ENCODE measurements at places on chromosomes 4 and X. TPM values are rescaled to one million over a fixed set of nuclear protein-coding genes. Genes with fewer than 3 reads are reported as not detected.

GRCh38 chr4:112073181-112073580 is 72.1 kb upstream of the FAM241A start:
- H3K27ac ChIP-seq: no peak overlapping the region
- no peaks in the 10 kb centered on the region for H3K27me3 ChIP-seq
- no peaks in the 10 kb centered on the region for H3K4me1 ChIP-seq
- no peak for DNase-seq

DNA sequence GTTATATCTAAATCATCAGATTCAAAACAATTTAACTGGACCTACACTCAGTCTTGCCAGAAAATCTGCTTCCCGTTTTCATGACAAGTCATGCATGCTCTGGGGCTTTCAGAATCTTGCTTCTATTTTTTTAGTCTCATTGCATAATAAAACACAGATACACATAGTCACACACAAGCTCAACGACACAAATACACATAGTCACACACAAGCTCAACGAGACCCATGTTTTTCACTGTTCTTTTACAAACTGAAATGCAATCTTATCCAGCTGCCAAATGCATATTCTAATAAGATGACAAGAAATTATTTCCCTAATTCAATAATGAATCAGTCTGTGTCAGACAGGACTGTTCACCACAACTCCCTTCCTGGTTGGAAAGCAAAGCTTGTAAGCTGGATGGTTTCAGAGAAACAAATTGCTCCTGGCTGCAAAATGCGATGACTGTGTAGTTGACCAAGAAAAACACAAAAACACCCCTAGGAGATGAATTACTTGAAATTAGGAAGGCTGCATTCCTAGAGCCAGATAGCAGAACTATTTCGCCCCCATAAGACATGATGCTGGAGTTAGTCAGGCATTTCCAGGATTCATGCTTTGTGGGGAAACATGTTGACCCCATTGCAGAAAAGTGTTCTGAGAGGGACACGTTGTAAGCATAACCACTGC is 208.7 kb downstream of the CHIC2 start:
- no peak overlapping the region for H3K27ac ChIP-seq
- no peaks in the 10 kb centered on the region for H3K27me3 ChIP-seq
- no peak for DNase-seq
- H3K4me3 ChIP-seq: no peak overlapping the region
- H3K36me3 ChIP-seq: no peaks in the 10 kb centered on the region
- peaks cover 3% of the 10 kb centered on the region for H3K4me1 ChIP-seq

Gene BMPR1B
- total RNA-seq: 0.72 TPM

GRCh38 chr4:2587213-2587823 is 50.9 kb downstream of the FAM193A start:
- no peak overlapping the region for H3K4me3 ChIP-seq
- no peaks in the 10 kb centered on the region for H3K4me1 ChIP-seq
- no peaks in the 10 kb centered on the region for H3K27me3 ChIP-seq
- DNase-seq: no peak
- H3K27ac ChIP-seq: no peak overlapping the region
- no peaks in the 10 kb centered on the region for H3K36me3 ChIP-seq

Gene CBR4
- total RNA-seq: 32.4 TPM

Gene TCP11X2
- total RNA-seq: not detected

DNA sequence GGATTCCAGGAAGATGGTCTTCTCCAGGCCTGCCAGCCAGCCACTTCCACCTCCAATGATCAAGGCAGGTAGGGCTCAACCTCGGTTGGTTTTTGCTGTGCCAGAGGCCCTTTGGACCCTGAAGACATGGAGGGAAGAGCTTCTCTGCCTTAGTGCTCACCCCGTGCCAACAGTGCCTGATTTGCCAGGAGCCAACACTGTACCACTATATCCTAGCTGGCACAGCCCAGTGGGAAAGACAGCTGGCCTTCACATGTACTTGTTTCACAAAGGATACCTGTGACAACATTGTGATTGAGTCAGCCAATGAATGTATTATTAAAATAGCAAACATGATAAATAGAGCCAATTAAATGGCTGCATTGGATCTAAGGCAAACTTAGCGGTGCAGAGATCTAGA is 51.9 kb upstream of the PRPS1 start:
- no peaks in the 10 kb centered on the region for H3K27me3 ChIP-seq
- no peak overlapping the region for H3K27ac ChIP-seq
- no peak overlapping the region for H3K4me3 ChIP-seq
- peaks cover 10% of the 10 kb centered on the region for H3K36me3 ChIP-seq

Gene S100P
- not detected for total RNA-seq

DNA sequence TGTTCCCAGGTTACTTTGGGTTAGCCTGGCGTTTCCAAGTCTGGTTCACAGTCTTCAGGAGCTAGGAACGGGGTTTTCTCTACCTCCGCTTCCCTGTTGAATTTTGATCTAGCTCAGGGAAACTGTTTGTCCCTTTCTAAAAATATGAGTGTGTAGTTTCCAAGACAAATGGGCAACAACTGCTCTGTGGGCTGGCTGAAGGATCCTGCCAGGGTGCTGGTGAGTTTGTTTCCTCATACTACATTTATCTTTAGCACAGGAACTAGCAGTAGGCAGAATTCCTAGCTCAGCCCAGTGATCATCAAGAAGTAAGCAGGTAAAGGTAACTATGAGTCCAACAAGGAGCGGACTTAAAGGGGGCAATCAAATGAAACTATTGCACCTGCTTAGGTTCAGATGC is 13.3 kb upstream of the FAM47E start:
- H3K27ac ChIP-seq: no peak overlapping the region
- no peak overlapping the region for H3K4me3 ChIP-seq
- peaks cover 6% of the 10 kb centered on the region for H3K4me1 ChIP-seq
- H3K27me3 ChIP-seq: no peaks in the 10 kb centered on the region
- DNase-seq: no peak

DNA sequence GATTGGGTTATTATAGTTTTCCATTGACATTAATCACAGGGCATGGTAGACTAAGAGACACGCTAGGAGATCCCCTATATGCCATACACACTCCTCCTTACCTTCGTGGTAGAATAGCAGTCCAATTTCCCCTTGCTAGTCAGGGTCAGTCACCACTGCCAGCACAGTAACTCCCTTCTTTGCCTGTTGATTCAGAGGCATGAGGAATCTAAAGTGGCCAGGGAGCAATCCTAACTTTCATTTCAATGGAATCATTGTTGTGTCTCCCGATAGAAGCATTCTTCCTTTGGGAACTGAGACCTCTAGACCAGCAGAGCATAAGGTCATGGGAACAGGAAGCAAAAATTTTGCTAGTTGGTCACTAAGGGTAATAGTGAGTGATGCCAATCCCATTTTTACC is 51.1 kb downstream of the COL25A1 start:
- H3K36me3 ChIP-seq: no peaks in the 10 kb centered on the region
- DNase-seq: no peak
- H3K27ac ChIP-seq: no peak overlapping the region
- no peaks in the 10 kb centered on the region for H3K27me3 ChIP-seq
- H3K4me3 ChIP-seq: no peak overlapping the region

Gene CRLF2
- not detected for total RNA-seq

GRCh38 chr4:52157641-52158316 is 106.7 kb downstream of the SPATA18 start:
- H3K27me3 ChIP-seq: no peaks in the 10 kb centered on the region
- H3K4me3 ChIP-seq: no peak overlapping the region
- no peak for DNase-seq
- H3K27ac ChIP-seq: no peak overlapping the region

- no peak for DNase-seq
- no peaks in the 10 kb centered on the region for H3K27me3 ChIP-seq
- H3K4me1 ChIP-seq: no peaks in the 10 kb centered on the region
- no peak overlapping the region for H3K4me3 ChIP-seq
- peaks cover 47% of the 10 kb centered on the region for H3K36me3 ChIP-seq
- H3K27ac ChIP-seq: no peak overlapping the region
Observed at GRCh38 chr4:173635395-173635794, 105.4 kb upstream of the HAND2 start.

Gene MAP7D2
- total RNA-seq: 2.4 TPM

- peaks cover 2% of the 10 kb centered on the region for H3K36me3 ChIP-seq
- H3K4me3 ChIP-seq: no peak overlapping the region
- H3K4me1 ChIP-seq: peaks cover 4% of the 10 kb centered on the region
- no peak for DNase-seq
- H3K27ac ChIP-seq: no peak overlapping the region
- no peaks in the 10 kb centered on the region for H3K27me3 ChIP-seq
Observed at GRCh38 chr4:17721496-17722355, 59.7 kb downstream of the FAM184B start.

- no peaks in the 10 kb centered on the region for H3K36me3 ChIP-seq
- no peak overlapping the region for H3K4me3 ChIP-seq
- DNase-seq: no peak
- H3K27ac ChIP-seq: no peak overlapping the region
- no peaks in the 10 kb centered on the region for H3K27me3 ChIP-seq
- H3K4me1 ChIP-seq: peaks cover 2% of the 10 kb centered on the region
Observed at GRCh38 chr4:179817317-179817716, 2375.1 kb upstream of the AGA start.

Gene SERPINA7
- total RNA-seq: not detected
